Spleen (tissue), 13 donors: ENCODE measurements at places on chromosomes 6 and 20. TPM values are rescaled to one million over a fixed set of nuclear protein-coding genes. Genes with fewer than 3 reads are reported as not detected.

GRCh38 chr6:24323632-24324337, 34.1 kb downstream of the DCDC2 start:
- no peaks in the 10 kb centered on the region for H3K27me3 ChIP-seq
- DNase-seq, result no peak
- no peak overlapping the region for H3K4me3 ChIP-seq
- H3K27ac ChIP-seq, result no peak overlapping the region

DNA sequence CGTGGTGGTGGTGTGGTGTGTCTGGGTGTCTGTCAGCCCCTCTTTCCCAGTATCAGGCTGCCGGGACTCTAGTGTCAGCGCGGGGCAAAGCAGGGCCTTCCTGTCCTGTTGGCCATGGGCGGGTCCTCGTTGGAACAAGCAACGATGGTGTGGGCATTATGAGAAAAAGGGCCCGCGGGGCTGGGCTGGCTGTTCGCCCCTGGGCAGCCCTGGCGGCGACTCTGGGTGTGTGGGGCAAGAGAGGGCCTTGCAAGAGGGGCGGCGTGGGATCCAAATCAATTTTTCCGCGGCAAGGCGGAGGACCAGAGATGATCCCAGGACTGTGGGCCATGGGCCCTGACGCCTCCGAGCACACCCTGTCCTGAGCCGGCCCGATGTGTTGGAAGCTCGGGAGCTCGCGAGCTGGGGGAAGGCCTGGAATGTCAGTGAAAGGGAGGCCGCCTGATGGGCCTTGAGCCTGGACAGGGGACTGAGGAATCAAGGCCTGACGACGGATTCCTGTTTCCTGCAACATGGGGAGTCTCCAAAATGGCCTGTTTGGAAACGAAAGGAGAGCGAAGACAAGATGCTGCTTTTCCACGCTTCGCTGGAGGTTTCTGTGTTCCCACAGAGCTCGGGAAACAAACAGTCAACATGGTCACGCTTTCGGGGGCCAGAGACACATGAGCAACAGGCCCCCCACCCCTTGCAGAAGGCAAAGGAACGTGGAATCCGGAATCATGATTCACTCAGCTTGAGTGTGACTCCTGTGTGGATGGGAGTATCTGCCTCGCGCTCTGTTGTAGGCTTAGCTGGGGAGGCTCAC, 364.7 kb upstream of the DEFB115 start:
- no peak overlapping the region for H3K4me3 ChIP-seq
- H3K36me3 ChIP-seq, result no peaks in the 10 kb centered on the region
- H3K27me3 ChIP-seq, result no peaks in the 10 kb centered on the region
- H3K27ac ChIP-seq, result no peak overlapping the region
- no peak for DNase-seq
- H3K4me1 ChIP-seq, result no peaks in the 10 kb centered on the region

DNA sequence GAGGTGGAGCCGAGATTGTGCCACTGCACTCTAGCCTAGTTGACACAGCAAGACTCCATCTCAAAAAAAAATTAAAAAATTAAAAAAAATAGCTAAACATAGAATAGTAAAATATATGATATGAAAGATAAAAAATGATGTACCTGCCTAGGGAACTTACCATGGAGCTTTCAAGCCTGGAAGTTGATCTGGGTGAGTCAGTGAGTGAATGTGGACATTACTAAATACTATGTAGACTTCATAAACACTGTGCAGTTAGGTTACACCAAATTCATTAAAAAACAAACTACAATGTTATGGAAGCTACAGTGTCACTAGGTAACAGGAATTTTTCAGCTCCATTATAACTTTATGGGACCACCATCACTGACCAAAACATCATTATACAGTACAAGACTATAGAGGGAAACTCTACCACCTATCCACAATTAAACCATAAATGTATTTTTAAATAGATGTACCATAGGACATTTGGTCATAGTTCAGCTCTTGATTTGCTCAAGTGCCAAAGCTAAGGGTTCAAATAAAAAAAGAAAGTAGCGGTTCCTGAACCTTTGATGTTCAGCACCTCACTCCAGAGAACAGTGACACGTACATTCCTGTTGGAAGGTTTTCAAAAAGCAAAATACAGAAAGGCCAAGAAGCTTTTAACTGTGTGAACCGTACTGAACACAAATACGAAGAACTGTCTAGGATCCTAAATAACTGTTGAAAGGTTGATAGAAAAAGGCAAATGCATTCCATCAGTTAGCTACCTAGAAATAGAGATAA, 52.4 kb upstream of the SPDEF start:
- H3K36me3 ChIP-seq, result peaks cover 45% of the 10 kb centered on the region
- DNase-seq, result no peak
- peaks cover 18% of the 10 kb centered on the region for H3K4me1 ChIP-seq
- H3K27me3 ChIP-seq, result no peaks in the 10 kb centered on the region
- no peak overlapping the region for H3K4me3 ChIP-seq

GRCh38 chr6:87683890-87684289, 18.1 kb downstream of the AKIRIN2 start:
- H3K27me3 ChIP-seq, result no peaks in the 10 kb centered on the region
- H3K4me1 ChIP-seq, result peaks cover 83% of the 10 kb centered on the region
- peaks cover 5% of the 10 kb centered on the region for H3K36me3 ChIP-seq
- DNase-seq, result no peak
- H3K27ac ChIP-seq, result peak overlapping the region; percentile 24

The VTA1 gene
- 28.6 TPM for total RNA-seq

- H3K4me1 ChIP-seq, result no peaks in the 10 kb centered on the region
- H3K36me3 ChIP-seq, result no peaks in the 10 kb centered on the region
Measured at GRCh38 chr6:33967966-33968724, 164.3 kb upstream of the MLN start.

- no peaks in the 10 kb centered on the region for H3K27me3 ChIP-seq
- no peak overlapping the region for H3K4me3 ChIP-seq
- peak overlapping the region; percentile 2 for H3K27ac ChIP-seq
- no peaks in the 10 kb centered on the region for H3K36me3 ChIP-seq
- H3K4me1 ChIP-seq, result peaks cover 27% of the 10 kb centered on the region
Measured at GRCh38 chr6:36963451-36964290, 9.1 kb downstream of the PI16 start.

GRCh38 chr20:18790787-18791186, 22.8 kb upstream of the SCP2D1 start:
- no peak overlapping the region for H3K27ac ChIP-seq
- H3K4me1 ChIP-seq, result peaks cover 16% of the 10 kb centered on the region
- H3K27me3 ChIP-seq, result no peaks in the 10 kb centered on the region
- H3K36me3 ChIP-seq, result no peaks in the 10 kb centered on the region

DNA sequence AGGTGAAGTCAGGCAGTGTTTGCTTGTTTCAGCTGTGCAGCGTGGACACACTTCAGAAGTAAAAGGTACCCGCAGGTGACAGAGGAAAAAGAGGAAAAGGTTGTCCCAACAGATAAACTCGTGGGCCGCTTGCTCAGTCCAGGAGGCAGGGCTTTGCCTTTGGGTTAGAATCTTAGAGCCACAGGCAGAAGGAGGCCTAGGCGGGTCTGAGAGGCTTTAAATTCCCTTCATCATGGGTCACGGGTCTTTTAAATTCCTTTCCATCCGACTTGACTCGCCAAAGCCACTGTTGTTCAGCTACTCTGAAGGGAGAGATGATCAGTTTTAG, 48.2 kb downstream of the AGPAT4 start:
- no peak overlapping the region for H3K4me3 ChIP-seq
- H3K36me3 ChIP-seq, result no peaks in the 10 kb centered on the region
- peak overlapping the region; percentile 27 for H3K27ac ChIP-seq
